ENCODE measurements at places on chromosomes 11 and 22.

GRCh38 chr11:17437366-17437765 is 39.3 kb downstream of the ABCC8 start:
- DNase-seq = no peak

DNA sequence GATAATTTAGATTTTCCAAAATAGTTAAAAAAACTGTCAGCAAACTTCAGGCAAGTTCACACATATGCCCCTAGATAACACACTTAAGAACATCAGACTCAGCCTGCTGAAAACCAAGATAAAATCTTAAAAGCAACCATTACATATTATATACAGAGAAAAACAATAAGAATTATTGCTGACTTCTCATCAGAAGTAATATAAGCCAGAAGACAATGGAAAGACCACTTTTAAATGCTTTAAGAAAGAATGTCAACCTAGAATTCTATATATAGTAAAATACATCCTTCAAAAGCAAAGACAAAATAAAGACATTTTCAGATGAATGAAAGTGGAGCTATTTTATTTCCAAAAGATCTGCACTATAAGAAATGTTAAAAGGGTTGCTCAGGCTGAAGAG is 37.8 kb upstream of the SC5D start:
- no peak for DNase-seq

DNA sequence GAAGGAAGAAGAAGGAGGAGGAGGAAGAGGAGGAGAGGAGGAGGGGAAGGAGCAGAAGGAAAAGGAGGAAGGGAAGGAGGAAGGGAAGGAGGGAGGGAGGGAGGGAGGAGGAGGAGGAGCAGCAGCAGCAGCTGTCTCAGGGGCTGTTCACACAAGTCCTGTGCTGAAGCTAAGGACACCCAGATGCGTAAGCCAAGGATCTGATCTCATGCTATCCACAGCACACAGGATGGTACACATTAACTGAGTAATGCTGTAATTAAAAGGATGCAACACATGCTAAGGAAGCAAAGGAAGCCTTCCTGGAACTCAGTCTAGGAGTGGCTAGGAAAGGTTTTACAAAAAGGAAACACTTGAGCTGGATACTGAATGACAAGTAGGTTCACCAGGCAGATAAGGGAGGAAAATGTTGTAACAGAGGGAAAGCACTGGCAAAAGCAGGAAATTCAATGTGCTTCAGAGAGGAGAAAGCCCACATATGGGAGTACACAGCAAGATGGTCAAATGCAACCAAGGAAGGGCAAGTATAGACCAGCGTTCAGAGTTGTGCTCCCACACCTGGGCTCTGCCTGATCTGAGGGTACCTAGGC is 32.0 kb downstream of the TRIM66 start:
- DNase-seq = no peak

DNA sequence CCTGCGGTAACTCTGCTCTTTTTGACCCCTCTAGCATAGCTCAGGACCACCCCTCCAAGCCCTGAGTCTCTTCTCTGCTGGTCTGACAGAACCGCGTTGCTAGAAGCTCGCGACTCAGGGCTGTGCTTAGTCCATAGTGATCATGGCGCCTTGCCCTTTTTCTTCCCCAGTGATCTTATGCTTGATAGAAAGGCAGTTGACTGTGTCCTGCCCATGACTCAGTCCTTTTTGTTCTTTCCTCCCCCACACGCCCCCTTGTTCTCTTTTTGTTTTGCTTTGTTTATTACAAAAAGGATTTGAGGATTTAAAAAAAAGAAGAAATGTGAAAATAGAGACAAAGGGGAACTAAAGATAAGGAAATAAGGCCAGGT is 17.5 kb downstream of the IL17RA start:
- DNase-seq = no peak

DNA sequence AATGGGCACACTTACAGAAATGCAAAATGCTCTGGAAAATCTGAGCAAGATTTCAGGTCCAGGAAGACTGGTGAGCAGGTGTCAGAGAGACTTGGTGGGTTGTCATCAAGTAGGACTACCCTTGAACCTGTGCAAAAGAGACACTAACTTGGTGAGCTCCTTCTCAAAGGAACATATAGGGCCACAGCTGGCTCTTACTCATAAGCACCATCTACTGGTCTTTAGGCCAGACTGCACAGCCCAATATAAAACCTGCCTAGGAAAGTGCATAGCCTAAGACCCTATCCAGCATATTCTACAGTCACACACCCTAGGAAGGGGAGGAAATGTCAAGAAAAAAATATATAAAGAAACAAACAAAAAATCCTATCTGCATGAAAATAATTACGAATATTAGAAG is 18.2 kb upstream of the OR10W1 start:
- DNase-seq = no peak

GRCh38 chr11:42906226-42906625 is 405.6 kb upstream of the API5 start:
- no peak for DNase-seq

GRCh38 chr11:119567688-119568582 is 145.0 kb upstream of the THY1 start:
- DNase-seq = no peak

GRCh38 chr22:21807544-21808529 is 59.6 kb downstream of the MAPK1 start:
- no peak for DNase-seq

DNA sequence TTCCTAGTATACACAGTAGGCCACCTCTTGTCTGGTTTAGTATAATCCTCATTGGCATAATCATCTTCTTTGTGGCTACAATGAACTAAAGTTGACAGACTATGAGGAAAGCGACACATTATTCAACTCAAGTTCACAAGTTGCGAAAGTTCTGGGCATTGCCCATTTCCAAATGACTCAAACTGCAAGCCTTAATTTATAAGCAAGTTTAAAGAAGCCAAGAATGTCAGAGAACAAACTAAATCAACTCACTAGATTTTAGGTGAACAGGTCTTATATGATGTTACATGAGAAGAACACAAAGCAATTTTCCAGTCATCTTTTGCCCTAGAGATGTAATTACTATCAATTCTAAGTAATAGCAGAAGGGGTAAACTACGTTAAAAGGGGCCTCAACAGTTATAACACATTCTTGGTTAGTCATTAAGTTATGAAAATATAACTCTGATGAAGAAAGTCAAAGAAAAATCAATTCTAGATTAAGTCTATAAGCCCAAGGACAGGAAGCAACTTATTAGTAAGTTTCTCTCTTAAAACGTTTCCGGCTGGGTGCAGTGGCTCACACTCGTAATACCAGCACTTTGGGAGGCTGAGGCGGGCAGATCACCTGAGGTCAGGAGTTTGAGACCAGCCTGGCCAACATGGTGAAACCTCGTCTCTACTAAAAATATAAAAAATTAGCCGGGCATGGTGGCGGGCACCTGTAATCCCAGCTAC is 21.5 kb downstream of the PICALM start:
- DNase-seq = peak; percentile 47

GRCh38 chr22:22450343-22450839 is 58.2 kb downstream of the ZNF280B start:
- DNase-seq = no peak

DNA sequence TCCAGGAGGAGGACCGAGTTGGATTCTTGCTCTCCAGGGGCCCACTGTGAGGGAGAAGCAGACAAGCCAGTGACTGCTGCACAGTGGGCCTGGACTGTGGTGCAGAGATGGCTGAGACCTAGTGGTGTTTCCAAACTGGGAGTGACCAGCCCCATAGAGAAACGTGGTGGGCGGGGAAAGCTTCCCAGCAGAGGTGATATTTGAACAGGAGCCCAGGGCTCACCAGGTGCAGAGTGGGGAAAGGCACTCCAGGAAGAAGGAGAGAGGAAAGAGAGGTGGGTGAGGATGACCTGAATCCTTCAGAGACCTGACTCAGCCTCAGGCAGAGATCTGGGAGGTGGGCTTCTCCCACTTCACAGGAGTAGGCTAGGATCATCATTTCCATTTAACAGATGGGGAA is 52.1 kb upstream of the RASD2 start:
- DNase-seq = no peak

DNA sequence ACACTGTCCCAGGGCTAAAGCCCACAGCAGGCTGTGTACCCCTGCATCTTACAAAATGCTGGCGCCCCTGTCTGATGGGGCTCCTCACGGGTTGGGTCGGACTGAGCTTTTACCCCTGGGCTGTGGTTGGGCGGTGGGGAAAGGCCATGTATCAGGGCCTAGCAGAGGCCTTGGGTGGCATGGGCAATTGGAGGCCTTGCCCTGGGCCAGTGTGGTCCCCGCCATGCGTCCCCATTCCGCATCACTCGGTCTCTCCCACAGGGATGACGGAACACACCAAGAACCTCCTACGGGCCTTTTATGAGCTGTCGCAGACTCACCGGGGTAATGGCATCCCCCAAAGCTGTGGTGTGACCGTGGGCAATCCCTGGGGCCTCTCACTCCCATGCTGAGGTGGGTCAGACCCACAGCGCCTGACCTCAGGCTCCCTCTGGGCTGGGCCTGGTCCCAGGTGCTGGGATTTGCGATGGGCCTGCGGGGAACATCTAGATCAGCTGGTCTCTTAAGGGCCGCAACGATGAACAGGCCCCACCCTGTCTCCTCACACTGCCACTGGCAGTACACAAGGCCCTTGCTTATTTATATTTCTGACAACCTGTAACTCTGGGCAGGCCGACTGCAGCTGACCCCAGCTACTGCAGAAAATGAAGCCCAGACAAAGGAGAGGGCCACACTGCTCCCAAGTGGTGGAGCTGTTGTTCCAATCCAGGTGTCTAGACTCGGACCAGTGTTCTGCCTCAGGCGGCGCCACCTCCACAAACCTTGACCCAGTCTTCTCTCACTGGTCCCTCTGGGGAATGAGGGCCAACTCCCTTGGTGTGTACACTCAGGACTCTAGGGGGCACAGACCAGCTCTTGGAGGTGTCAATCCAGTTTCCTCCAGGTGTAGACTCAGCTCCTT is 12.3 kb downstream of the SLC16A8 start:
- no peak for DNase-seq

- DNase-seq = no peak
These were observed 7.9 kb upstream of the SH3BP1 start for GRCh38 chr22:37631448-37632173.

DNA sequence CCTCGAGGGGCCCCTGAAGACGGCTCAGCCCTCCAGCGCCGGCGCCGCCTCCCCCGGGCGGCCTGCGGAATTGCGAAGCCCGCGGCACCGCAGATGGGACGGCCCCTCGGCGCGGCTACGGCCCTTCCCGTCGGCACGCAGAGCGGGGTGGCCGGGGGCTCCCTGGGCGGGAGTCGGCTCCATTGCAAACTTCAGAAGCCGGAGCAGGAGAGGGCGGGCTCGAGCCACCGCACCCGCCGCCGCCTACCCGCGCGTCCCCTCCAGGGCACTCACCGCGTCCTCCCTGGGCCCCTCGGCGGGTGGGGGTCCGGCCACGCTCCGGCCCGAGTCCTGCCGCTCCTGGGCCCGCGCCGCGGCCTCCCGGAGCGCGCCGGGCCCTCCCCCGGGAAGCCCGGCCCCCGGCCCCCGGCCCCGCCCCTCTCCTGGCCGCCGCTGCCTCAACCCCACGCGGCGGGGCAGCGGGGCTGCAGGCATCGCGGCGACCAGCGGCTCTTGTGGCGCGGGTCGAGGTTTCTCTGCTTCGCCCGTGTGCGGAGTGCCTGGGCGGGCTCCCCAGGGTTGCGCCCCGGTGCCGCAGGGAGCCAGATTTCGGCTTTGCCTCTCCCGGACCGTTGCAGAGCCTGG is at the start of gene PACSIN3:
Gene PACSIN3 (minus strand): TSS at position 359 of the 624 bp plus-strand sequence. CDS start 3,707 bp downstream, outside the sequence.
- DNase-seq = peak; percentile 71
